Stimulated activated CD8-positive, alpha-beta memory T cell treated with anti-CD3 and anti-CD28 coated beads, Interleukin-7, amount 100 ng/mL, for 1 hour (primary cell): ENCODE measurements at places on chromosomes 5 and 9.

DNA sequence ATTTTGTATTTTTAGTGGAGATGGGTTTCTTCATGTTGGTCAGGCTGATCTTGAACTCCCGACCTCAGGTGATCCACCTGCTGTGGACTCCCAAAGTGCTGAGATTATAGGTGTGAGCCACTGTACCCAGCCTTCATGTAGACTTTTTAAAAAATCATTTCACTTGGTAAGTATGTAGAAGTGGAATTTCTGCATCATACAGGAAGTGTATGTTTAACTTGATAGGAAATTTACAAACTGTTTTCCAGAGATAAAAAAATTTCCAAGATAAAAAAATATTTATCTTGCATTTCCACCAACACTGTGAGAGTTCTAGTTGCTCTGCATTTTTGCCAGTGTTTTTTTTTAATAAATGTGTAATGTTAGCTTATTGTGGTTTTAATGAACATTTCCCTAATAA is 155.8 kb downstream of the ZNF608 start:
- DNase-seq, result no peak

- DNase-seq, result no peak
These were observed 6.1 kb downstream of the RUSC2 start for GRCh38 chr9:35495984-35496383.

- no peak for DNase-seq
These were observed 939.4 kb upstream of the DMAC1 start for GRCh38 chr9:8738945-8739344.

DNA sequence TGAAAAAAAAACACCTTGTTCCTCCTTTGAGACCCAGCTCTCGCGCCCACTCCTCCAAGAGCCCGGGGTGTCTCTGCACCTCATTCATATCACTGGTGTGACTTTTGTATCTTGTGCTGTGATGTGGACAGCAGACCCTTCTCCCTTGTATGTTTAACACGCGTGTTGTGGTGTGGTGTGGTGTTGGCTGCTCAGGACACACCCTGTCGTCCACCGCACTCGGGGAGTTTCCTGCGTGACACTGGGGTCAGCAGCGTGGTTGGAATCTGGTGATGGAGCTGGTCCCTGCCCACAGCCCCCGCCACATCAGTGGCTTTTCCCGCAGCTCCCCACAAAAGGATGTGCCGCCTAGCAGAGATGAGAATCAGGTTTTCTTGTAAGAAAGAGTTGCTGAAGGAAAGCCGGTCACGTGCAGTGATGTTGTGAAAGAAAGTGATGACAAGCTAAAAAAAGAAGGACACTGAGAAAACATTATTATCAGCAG is 61.5 kb downstream of the TENT4A start:
- no peak for DNase-seq

GRCh38 chr5:77285251-77285841 is 74.9 kb downstream of the PDE8B start:
- DNase-seq, result no peak

GRCh38 chr5:23446424-23446823 is 61.0 kb upstream of the PRDM9 start:
- DNase-seq, result no peak

DNA sequence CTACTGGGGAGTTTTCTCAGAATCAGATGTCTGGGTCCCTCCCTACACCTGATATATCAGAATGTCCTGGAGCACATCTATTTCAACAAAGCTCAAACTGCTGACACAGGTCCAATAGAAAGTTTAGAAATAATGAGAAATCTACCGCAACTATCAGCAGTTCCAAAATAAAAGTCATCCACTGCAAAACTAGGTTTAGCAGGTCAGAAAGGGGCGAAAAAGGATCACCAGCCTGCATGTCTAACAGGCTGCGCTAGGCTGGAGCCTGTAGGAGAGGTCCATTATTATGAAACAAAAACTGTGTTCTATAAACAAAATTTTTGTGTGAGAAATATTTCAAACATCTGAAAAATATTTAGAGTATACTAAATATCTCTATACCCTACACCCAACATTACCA is 84.1 kb upstream of the RNF38 start:
- DNase-seq, result no peak

GRCh38 chr9:21102305-21102704 is 24.6 kb upstream of the IFNB1 start:
- no peak for DNase-seq

GRCh38 chr5:156819967-156820581 is 30.0 kb upstream of the PPP1R2B start:
- no peak for DNase-seq

- no peak for DNase-seq
These were observed 178.7 kb downstream of the PLK2 start for GRCh38 chr5:58281189-58281588.

DNA sequence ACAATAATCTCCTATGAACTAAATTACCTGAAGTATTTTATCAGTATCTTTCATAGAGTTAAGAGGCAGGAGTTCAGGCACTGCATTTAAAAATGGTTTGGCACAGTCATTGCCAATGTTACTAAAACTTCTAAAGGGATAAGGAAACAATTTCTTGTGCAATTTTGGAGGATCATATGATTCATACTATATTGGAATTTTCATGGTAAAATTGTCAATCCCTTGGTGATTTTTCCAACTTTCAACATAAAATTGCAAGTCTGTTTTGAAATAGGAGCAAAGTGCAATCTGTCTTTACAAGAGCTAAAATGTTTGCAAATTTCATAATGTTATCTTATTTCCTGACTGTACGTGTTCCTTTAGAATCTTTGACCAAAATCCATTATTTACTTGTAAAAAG is 211.1 kb downstream of the DMRTA1 start:
- no peak for DNase-seq

DNA sequence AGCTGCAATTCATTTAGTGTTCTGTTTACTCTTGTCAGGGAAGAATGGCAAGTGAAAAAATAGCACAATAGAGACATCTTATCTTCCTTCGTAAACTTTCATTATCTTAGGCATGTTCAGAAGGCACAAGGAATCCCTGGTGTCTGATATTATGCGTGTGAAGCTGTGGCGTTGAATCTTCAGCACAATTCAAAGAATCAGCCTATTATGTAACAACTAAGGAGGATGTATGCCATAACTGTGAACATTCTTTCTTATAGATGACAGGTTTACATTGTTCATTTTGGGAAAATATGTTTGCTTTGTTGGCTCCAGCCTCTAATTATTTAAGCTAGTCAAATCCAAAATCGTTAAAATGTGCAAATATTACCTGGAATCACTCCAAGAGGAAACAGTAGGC is 446.1 kb downstream of the ANXA1 start:
- DNase-seq, result no peak

GRCh38 chr5:159873680-159874079 is 42.6 kb upstream of the ADRA1B start:
- no peak for DNase-seq

DNA sequence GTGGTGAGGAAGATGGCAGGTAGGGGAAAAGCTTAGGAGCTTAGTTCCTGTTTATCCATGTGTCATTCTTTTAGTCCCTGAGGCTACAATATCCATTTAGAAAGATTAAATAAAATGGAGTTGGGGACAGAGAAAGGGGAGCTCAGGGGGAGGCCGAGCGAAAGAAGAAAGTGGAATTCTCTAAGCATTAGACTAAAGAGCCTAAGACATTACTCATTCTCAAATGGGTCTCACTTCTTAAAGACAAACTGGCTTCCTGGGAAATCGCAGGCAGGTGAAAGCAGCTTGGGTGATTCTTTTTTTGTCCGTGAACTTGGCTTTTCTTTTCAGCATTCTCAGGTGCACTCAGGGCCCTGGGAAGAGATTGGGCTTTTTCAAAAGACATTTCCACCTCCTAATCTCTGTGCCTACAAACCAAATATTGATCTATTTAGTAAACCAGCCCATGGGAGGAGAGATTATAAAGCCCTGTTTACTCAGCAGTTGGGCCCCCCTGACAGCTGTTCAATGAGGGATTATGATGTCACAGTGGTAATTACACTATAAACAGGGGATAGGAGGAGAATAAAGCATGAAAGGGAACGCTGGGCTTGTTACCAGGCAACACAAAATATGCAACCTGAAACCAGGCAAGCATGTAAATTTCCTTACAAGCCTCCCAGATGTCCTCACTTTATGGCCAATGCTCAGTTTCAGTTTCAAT is 584.0 kb downstream of the ACTL7B start:
- DNase-seq, result no peak

DNA sequence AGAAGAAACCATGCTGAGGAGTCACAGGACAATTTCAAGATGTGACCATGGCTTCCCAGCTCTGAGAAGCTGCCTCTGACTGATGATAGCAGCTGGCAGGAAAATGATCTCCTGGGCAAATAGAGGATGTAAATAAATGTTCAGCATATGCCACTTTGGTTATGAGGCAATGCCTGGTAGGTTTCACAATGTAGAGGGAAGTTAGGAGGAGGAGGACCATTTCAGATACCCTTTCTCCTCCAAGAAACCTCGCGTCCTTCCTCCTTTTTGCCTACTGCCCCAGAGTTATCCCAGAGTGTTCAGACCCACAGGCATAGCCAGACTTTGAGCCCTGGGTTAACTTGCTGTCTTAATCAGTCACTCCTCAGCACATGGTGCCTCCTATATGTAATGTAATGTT is 541.6 kb upstream of the DAP start:
- DNase-seq, result no peak

DNA sequence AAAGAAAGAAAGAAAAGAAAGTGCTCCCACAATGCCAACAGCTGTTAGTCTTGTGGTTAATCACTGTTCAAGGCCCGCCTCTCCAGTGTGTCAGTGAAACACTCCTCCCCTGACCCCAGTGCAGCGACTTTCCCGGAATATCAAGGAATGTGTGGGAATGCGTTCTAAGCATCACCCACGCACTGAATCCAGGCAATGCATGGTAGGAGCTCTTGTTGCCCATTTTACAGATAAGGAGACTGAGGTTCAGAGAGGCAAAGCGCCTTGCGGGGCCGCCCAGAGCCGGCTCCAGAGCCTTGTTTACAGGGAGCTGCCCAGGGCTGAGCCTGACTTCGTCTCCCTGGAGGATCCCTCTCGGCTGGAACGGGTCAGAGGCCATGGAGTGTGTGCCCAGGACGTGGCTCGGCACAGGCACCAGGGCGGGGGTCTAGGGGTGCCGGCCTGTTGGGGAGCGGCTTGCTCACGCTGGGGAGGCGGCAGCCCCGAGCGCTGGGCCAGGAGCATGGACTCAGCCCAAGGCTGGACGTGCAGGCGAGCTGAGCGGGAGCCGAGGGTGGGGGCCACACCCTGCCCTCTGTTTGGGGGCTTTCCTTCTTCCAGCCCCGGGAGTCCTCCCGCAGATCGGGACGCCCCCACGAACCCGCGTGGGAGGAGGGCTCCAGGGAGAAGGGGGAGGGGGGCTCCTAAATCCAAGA is 823 bp downstream of the ST6GALNAC6 start:
- DNase-seq, result no peak

GRCh38 chr5:1405539-1406530 is 39.4 kb downstream of the SLC6A3 start:
- no peak for DNase-seq

GRCh38 chr5:17156463-17156862 is 61.0 kb upstream of the BASP1 start:
- no peak for DNase-seq

GRCh38 chr5:160009591-160009989 is 651 bp downstream of the TTC1 start:
- DNase-seq, result no peak

DNA sequence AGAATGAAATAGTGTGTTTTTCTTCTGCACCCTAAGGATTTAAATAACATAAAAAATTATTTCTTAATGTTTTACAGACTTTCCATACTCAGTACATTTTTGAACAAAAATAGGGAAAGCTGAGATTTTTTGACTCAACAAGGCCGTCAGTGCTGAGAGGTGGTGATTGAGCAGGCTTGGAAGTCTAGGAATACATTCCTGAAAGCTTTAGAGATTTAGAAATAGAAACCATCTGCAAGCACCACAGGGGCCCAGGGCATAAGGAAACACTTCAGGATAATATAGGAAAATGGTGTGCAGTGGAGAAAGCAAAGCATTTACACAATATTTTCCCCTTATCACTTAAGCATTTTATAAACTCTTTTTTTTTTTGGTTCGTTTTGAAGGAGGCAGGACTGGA is 5.2 kb downstream of the BASP1 start:
- DNase-seq, result no peak

- no peak for DNase-seq
These were observed 40.2 kb downstream of the NFIB start for GRCh38 chr9:14273696-14274121.

DNA sequence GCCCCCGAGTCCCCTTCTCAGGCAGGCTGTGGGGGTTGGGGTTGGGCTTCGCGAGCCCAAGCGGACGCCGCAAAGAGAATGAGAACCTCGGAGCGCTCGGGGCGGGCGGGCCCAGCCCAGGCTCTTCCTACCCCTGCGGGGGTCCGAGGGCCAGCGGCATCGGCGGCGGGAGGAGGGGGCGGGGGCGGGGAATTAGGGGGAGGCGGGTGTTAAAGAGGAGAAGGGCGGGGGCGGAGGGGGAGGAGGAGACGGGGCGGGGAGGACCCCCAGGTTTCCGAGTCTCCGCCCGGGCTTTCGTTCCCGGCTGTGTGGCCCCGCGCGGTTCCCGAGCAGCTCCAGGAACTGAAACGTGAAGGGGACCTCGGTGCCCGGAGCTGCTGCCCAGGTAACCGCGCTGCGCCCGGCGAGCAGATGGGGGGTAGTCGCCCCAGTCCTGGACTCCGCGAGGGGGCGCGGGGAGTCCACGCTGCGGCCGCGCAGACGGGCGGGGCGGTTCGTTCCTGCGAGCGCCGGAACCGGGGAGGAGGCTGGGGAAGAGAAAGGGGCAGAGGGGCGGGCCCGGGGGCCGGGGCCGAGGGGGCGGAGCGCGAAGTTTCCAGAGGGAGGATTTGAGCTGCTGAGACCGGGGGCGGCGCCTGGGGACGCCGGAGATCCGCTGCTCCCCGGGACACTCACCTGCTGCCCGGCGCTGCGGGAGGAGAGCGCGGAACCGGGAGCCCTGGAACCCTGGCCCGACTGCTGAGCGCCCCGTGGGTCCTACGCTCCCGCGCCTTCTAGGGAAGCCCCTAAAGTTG is 38.4 kb upstream of the PLEKHG4B start:
- DNase-seq, result no peak

DNA sequence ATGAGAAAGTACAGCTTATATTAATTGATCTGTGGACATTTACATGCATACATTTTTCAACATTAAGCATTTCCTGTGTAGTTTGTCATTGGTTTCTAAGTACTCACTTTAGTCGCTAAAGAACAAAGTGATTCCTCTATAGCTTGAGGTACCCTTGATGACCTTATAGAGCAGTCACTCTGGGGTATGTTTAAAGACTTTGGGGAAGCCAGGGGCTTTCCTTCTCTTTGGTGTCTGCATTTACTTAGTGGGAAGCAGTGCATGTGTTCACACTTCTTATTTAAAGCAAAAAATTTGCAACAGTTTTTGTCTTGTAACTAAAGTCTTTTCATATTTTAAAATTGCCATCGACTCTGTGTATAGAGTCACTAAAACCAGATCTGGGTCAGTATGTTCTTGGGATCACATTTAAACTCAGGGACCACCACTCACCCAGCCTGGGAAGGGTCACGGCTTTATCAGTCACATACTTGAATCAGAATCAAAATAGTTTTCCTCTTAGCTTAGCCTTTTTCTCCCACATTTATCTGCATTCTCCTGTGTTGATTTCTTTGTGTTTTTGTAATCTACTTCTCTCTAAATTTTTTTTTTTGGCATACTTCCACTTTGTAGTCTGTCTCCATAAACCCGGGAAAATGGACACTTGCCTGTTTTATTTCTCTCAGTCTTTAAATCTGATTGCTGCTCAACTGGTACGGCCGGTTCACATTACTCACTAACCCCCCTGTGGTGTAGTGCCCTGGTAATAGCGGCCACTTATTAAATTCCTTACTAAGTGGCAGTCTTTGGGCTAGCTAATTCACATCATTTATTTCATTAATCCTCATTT is 143.9 kb upstream of the FBN2 start:
- no peak for DNase-seq

- no peak for DNase-seq
These were observed 2.4 kb upstream of the SMC2 start for GRCh38 chr9:104091708-104092107.

- no peak for DNase-seq
These were observed 14.4 kb downstream of the FAM219A start for GRCh38 chr9:34443976-34444375.
